ENCODE measurements at places on chromosomes 3 and 15.

DNA sequence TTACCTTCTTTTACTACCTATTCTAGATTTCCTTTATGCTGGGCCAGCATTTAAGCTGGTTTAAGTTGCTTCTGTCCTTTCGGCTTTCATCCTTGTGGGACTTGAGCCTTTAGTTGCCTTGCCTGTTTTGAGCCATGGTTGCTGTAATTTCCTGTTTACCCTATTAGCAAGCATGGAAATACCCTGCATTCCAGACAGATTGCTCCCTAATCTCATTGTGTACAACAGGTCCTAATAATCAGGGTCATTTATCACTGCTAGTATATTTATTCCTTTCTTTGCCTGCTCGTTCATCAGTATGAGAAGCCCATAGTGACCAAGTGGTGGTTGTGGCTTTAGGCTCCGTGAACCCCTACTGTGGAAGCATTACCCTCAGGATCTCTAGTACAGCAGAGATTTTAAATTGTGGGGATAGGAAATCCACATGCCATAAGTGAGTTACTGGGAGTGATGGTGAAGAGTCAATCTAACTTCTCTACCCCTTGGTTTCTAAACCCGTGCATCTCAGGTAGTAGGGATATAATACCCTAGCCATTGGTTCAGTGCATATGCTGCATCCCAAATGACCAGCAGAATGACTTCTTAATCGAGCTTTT is 31.9 kb downstream of the NCK1 start:
- no peak for DNase-seq

DNA sequence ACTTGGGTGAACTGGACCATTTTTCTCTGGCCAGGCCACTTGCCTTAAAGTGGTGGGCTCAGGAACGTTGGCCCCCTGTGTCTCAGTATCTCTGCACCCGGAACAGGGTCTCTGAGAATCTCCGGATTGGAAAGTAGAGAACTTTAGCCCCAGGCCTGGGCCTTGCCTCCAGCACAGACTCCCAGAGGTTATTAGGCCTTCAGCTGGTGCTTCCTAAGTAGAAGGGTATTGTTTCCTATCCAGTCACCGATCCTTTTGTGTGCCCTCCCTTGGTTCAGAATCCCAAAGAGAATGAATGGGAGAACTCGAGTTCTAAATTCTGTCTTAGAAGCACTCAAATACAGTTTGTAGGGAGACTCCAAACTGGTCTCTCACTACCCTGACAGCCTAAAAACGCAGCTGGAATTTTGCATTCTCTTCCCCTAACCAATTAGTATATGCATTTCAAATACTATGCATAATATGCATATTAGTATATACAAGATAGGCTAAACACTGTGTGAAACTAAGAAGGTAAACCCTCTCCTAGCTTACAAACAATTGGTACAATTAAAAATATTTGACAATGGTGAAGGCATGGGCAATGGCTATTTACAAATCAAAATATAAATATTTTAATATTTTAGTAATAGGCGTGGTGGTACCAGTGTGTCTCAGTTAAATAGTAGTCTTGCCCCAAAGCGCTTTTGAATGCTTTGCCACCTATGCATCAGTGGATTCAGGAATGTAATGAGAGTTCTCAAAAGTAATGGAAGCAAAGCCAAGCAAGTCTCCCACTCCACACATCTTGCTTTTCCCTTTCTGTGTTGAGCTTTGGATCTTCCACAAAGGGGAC is 48.5 kb upstream of the SLC4A7 start:
- no peak for DNase-seq

DNA sequence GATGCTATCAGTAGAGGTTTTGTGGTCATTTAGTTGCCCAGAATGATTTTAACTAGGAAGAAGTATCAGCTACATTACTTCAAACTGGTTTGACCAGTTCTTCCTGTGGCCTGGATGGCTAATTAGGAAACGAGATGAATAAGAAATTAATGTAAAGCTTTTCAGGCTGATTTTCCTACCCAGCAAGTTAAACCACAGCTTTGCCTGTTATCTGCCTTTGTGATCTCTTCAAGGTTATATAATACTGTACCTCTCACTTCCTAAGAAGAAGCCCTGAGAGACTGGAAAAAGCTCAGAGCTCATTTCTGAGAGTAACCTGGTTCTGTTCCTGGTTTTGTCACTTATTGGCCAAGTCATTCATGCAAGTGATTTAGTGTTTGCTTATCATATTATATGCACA is 782.2 kb upstream of the GOLIM4 start:
- no peak for DNase-seq

DNA sequence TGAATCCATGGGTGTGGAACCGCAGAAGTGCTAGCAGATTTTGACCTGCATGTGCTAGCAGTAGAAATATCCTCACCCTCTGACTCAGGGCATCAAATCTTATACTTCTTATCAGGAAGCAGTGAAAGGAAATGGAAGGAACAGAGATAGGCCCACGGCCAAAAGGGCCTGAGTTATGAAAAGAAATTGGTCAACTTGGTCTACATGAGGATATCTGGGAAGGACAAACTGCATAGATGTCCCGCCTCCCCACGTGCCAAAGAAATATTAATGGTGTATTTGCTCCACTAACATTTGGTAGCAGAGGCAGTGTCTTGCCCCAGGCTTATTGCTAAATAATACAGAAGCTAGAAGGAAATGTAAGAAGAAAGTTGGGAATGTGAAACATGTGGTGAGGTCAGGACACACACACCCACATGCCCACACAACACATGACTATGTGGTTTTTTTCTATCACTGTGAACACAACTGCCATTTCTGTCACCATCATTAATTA is 93.6 kb upstream of the COL8A1 start:
- DNase-seq = no peak

DNA sequence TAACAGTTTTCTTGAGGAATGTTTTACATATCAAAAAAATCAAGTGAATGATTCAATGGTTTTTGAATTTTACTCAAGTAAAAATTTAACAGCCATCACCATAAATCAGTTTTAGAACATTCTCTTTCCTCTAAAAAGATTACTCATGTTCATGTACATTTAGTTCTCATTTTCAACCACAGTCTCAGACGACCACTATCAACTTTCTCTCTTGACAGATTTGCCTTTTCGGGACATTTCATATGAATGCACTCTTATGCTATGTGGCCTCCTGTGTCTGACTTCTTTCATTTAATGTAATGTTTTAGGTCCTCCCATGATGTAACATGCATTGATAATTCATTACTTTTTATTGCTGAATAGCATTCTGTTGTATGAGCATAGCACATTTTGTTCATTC is 309.3 kb upstream of the PLSCR5 start:
- DNase-seq = no peak

- no peak for DNase-seq
These were observed 53.3 kb downstream of the GJD2 start for GRCh38 chr15:34701536-34701935.

- DNase-seq = no peak
These were observed 664 bp upstream of the NR2C2 start for GRCh38 chr3:14946739-14947099.

DNA sequence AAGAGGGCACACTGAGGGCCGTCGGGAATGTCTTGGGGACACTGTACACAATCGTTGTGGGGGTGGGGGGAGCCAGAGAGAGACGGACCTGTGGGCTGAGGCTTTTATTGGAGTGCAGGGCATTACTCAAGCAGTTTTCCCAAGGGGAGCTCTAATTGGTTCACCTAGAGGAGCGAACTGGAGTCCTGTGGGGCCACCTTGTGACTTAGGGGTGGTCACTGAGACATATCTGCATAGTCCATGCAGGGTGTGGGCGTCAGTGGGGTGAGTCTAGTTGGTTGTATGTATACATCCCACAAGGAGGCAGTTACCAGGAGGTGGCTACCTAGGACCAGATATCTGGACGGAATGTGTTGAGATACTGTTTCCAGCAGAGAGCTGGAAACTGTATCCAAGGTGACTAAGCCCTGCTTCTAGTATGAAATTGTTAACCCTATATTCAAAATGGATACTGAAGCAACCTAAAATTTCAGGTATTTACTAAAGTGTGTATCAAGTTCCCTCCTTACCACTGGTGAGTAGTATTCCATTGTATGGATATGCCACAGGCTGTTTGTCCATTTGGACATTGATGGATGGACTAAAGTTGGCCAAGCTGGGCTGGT is 2.6 kb upstream of the PIGZ start:
- no peak for DNase-seq

Data from CMK (cell line).